Hematopoietic multipotent progenitor cell treated with erythropoietin and hydrocortisone succinate and interleukin-3 and kit ligand, for 15 days (in vitro differentiated cells): ENCODE measurements at places on chromosomes 1 and 21.

DNA sequence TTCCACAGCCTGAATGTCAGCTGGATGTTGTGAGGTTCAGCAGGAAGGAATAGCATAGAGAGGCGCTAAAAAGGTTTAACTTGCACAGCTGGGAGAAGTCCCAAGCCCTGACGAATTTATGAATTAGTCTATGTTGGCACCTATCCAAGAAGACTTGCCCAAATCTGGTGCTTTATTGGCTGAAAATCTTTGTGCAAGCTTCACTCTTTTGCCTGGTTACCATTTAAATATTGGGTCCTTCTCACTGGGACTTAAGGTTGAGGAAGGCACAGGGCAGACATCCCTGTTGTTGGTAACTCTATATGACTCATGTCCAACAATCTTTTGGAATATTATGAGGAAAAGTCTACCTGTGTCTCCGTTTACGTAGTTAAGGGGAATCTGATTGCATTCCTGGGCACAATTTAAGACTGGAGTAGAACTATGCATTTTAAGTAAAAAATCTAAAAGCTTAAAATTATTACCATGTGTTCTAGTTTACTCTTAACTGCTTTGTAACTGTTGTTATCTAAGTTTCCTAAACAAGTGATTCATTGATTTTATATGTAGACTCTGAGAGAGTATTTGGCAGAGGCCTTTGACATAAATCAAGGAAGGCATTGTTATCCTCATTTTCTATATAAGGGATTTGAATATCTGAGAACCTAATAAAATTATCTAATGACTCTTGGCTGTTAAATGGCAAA lies 181.7 kb upstream of the DPYD start:
- DNase-seq = no peak

GRCh38 chr1:157880621-157881020 lies 39.0 kb upstream of the CD5L start:
- no peak for DNase-seq

DNA sequence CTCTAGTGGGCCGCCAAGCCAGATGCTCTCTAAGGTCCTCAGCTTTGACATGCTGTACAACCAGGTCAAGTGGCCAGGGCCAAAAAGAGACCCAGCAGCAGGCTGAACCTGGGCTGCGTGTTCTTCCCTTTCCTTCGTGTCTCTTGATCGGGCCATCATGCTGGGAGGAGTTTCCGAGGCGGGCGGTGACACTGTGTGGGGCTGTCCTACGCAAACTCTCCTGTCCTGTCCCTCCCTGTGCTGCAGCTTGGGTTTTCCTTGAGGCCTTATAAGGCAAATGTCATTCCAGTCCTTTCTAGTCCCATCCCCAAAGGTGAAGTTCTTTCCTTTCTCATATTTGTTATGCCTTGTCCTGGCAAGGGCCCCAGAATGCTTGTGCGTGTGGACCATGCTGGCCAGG lies 56.7 kb downstream of the ARHGEF10L start:
- DNase-seq = no peak

- DNase-seq = no peak
Measured at GRCh38 chr1:30511563-30511962, 211.8 kb downstream of the MATN1 start.

DNA sequence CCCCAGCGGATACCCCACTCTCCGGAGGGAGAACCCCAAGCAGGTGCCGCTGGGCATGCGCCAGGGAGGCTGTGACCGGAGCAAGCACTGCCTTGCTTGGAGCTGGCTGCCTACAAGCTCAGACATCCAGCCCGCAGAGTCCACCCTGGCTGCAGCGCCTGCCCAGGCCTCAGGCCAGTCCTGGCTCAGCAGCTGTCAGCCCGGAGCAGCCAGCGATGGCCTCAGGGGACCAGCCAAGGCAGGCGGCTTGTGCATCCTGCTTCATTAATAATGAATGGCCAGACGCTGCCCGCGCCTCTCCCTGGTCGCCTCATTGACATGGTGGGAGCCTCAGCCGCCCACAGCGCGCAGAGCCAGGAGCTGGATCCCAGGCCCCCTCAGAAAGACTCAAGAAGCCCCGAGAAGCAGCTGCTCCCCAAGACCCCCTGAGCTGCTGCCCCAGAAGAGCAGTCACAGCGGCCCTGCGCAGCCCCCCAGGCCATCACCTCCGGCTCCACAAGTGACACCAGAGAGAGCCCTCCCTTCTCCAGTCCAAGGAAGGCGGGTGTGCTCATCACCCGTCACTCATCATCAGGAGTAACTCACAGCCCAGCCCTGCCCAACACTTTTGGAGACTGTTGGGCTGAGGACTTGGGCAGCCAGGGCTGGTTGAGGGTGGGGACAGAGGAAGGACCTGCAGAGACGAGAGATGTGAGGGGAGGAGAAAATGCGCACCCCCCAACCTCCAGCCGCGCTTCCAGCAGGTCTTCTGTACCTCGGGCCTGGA lies 19.6 kb downstream of the KCNAB2 start:
- no peak for DNase-seq

GRCh38 chr1:192603218-192603787 lies 27.7 kb downstream of the RGS1 start:
- DNase-seq = no peak

- DNase-seq = no peak
Measured at GRCh38 chr1:247173431-247173830, 1.6 kb upstream of the ZNF124 start.

GRCh38 chr21:26473471-26473870 lies 99.6 kb downstream of the CYYR1 start:
- DNase-seq = no peak

DNA sequence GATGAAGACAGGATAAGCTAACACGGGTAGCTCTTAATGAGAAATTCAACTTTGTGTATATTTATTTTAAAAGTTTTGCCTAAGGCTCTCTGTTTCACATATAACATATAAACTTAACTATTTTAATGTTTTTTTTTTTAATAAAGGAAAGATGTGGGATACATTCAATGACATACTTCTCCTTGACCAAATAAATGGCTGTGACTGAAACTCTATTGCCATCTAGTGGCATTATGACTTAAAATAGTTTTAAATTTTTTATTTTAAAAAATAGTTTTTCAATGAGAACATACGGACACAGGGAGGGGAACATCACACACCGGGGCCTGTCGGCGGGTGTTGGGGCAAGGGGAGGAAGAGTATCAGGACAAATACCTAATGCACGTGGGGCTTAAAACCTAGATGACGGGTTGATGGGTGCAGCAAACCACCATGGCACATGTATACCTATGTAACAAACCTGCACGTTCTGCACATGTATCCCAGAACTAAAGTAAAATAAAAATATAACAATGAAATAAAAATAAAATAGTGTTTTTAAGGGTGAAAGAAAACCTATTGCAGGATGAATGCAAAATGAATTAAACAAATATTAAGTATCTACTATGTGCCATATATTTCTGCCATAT lies 83.4 kb downstream of the LYST start:
- DNase-seq = peak; percentile 51

DNA sequence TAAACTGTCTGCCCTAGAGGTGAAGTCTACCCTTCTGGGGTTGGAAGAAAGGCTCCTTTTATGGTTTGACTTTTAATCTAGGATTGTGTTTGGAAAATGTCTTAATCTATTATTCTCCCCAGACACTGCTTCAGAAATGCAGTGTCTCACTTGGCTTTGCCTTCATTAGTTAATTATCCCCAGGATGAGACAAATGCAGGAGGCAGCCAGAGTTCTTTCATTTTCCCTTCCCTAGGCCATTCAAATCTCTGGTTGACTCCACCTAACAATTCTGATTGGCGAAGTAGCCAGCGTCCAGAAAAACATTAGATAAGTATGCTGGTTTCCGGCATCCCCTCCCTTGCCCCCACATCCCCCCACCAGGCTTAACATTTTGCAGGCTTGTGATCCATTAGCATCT lies 325.8 kb upstream of the PBX1 start:
- no peak for DNase-seq

DNA sequence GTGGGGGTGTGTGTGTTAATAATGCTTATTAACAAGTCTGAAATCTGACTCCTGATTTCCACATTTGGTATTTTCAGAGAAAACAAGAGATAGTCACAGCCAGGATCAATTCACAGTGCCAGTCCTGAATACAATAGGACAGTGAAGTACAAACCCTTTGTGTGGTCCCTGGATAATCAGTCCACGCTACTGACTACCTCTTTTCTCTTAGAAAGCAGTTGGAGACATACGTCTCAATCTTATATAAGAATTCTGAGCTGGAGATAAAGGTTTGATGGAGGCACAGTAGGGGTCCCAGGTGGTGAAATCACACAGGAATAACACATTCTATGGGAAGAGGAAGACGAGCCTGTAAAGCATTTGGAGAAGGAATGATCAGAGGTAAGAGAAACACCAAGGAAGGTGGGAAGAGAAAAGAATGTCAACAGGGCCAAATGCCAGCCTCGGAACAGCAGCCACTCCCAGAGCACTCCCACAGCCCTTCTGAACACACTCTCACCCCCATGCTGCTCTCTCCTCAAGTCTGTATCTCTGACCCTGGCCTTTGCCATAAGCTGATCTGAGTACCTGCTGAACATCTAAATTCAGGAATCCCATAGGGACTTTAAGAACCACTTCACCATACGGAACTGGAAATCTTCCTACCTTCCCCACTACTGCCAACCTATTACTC lies 48.6 kb downstream of the TRAF5 start:
- DNase-seq = no peak

DNA sequence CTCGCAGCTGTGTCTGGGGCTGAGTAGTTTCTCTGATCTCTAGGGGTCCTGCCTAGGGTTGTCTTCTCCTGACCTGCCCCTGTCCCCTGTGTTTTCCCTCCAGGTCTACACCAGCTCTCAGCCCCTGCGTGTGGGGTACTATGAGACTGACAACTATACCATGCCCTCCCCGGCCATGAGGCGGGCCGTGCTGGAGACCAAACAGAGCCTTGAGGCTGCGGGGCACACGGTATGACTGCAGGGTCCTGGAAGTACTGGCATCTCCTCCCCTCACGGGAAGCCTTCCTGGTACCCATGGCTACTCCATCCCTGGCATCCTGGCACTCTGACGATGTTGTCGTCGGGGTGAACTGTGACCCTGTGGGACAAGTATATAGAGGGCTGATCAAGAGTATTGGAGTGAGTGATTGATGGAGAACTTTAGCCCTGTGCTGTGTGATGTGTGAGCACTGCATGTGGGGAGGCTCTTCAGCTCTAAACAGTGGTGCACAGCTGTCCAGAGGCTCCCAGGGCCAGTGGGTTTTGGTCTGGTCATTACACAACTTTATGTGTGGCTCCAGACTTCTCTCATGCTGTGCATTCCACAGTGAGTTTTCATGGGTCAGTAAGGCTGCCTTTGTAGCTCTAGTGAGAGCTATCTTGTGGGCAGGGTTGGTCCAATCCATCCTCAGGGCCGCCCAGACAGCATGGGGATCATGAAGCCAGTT lies 14.4 kb downstream of the FAAH start:
- DNase-seq = no peak

DNA sequence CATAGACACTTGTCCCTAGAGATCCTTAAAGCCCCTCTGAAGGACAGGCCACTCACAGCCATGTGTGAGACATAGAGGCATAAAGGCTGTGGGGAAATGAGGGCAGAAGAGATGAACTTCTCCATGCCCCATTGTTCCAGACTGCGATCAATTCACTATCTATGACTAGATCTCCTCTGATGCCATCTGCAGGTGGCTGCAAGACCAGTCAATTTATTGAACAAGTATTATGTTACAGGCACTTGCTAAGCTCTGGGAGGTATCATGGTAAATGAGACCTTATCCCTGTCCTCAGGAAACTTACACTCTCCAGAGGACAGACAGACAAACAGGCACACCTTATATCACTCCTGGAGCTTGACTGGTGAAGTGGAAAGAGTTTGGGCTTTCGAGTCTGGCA lies 22.9 kb downstream of the UBIAD1 start:
- no peak for DNase-seq

DNA sequence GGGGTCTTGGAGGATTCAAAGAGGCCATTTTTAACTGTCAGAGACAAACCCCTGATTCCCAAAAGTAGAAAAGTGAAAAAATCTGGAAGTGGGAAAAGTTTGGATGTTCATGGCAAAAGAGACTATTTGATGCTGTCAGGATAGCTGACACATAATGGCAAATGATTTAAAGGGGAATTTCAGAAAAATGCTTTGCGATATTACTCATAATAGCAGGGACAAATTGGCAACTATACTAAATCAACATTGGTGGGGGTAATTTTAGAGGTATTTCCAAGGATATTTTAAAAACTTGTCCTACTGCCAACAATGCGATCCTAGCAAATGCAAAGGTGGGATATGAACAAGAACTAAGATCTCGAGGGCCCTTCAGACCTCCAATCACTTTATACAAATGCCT lies 5.3 kb upstream of the GSTM4 start:
- no peak for DNase-seq

DNA sequence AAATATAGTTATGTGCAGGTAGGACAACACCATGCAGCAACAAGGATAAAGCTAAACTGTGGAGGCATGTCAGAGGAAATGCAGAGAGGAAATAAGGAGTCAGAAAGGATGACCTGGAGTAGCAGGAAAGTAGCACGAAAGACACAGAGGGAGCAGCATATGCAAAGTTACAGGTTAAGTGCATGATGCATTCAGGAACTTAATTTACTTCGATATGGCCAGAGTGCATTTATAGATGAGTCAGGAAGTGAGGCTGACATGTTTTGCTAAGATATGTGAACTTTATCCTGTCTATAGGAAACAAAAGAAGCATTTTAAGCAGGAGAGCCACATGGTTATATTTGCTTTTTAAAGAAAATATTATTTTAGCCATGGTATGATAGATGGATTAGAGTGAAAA lies 15.4 kb upstream of the MUTYH start:
- no peak for DNase-seq

- DNase-seq = peak; percentile 56
Measured at GRCh38 chr1:1291548-1292441, 11.6 kb downstream of the SCNN1D start.

- DNase-seq = no peak
Measured at GRCh38 chr1:232029315-232029714, 402.7 kb downstream of the DISC1 start.
